SJSA1 (cell line): ENCODE measurements at places on chromosomes 11 and 22. TPM values are rescaled to one million over a fixed set of nuclear protein-coding genes. Genes with fewer than 3 reads are reported as not detected.

Gene OR8D4
- total RNA-seq: not detected in 2 replicates

Gene TSGA10IP
- not detected in 2 replicates for total RNA-seq

Gene OR5AK2
- total RNA-seq: not detected in 2 replicates

Gene GLB1L3
- not detected in 2 replicates for total RNA-seq

Gene FZD4
- total RNA-seq: 0.91 and 1.6 TPM in 2 replicates

Gene SLC22A12
- total RNA-seq: not detected in 2 replicates

Gene C22orf15
- total RNA-seq: not detected in 2 replicates

Gene PARVG
- total RNA-seq: not detected in 2 replicates

Gene ZFTA
- total RNA-seq: 28.7 and 29.5 TPM in 2 replicates

DNA sequence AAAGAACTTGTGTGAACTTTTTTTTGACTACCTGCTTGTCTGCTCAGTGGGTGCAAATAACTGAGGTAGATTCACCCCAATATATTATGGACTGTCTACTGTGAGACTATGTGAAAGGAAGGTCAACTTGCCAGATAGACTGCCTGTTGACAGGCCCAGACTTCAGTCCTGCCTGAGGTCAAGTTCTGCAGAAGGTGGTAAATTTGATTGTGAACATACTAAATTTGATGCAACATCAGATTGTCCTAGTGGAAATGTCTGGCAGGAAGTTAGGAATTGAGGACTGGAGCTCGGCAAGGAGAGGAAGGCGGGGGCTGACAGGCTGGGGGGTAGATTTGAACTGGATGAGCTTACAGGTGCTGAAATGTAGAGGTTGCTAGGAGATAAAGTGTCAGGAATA is 140.7 kb downstream of the TTC28 start:
- no peak overlapping the region for H3K4me3 ChIP-seq
- H3K27me3 ChIP-seq: no peaks in the 10 kb centered on the region
- no peaks in the 10 kb centered on the region for H3K4me1 ChIP-seq
- DNase-seq: no peak
- H3K27ac ChIP-seq: no peak overlapping the region

DNA sequence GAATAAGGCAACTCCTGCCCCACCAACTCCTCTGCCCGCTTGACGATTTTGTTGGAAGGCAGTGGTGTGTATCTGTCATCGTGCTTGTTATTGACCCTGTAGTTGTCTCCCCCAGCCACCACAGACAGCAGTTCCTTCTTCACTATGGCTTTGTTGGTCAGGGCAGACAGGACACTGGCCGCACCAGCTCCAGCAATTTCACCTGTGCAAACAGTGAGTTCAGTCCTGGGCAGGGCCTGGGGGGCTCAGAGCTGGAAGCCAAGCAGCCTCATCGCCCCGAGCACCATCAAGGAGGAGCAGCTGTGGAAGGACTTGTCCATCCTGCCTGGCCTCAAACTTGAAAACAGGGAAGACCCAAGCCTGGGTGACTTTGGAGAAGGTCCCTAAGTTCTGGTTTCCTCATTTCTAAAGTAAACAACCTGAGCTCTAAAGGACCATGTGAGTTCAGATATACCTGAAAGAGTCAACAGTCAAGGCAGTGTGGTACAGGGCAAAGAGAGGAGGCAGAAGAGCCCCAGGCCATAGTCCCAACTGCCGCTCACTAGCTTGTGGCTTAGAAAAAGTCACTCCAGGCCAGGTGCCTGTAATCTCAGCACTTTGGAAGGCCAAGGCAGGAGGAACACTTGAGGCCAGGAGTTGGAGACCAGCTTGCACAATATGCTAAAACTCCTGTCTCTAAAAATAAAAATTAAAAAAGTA is 4.6 kb downstream of the PLAAT2 start:
- H3K4me1 ChIP-seq: peaks cover 5% of the 10 kb centered on the region
- H3K27me3 ChIP-seq: no peaks in the 10 kb centered on the region
- no peaks in the 10 kb centered on the region for H3K36me3 ChIP-seq
- no peak overlapping the region for H3K27ac ChIP-seq
- H3K4me3 ChIP-seq: no peak overlapping the region

- peaks cover 53% of the 10 kb centered on the region for H3K36me3 ChIP-seq
- DNase-seq: no peak
- H3K4me3 ChIP-seq: no peak overlapping the region
These were observed 27.2 kb downstream of the PHLDB1 start for GRCh38 chr11:118634431-118635236.

DNA sequence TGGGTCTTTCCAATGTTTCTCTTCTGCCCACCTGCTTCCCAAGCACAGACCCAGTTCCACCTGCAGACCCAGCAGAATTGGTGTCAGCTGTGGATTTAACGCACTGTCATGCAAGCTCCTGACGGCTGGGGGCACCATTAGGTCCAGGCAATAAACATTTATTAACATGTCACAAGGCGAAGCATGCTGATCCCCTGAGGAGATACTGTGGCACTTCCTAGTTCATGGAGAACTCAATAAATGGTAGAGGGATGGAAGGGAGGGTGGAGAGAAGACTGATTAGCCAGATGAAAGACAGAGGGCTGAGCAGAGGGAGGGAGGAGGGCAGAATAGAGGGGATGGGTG is 68.3 kb upstream of the TSPAN18 start:
- H3K27me3 ChIP-seq: no peaks in the 10 kb centered on the region; the same call in 1 of the 2 replicates
- no peak overlapping the region for H3K27ac ChIP-seq
- no peaks in the 10 kb centered on the region for H3K36me3 ChIP-seq
- no peaks in the 10 kb centered on the region for H3K4me1 ChIP-seq
- DNase-seq: no peak

DNA sequence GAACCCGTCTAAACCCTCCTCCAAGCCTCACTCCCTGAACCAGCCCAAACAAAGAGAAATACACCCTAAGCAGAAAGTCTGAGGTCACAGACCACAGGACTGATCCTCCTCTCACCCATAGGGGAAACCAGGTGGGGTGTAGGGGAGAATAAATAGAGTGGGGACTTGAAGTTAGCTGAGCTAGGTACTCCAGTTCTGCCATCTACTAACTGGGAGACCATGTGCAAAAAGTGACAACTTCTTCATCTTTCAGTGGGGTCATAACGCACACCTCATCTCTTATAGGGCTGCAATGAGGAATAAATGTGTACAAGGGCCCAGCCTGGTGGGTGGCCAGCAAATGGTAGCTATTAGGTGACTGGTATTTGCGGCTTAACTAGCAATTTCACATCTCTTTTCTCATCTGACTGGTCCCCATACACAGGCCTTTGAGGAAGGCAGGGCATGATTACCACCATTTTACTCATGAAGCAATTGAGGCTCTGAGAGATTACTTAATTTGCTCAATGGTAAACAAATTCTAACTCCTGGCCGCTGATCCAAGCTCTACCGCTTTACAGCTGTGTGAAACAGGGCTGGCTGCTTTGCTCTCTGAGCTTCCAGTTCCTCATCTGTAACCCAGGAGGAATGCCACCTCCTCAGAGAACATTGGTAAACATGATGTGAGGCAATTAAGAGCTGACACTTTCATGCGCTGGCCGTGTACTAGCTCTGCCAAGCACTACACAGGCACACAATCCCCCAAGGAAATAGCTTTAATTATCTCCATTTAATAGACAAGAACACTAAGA is 16.6 kb downstream of the TBC1D10A start:
- H3K27ac ChIP-seq: no peak overlapping the region
- no peaks in the 10 kb centered on the region for H3K27me3 ChIP-seq
- H3K4me3 ChIP-seq: no peak overlapping the region
- H3K36me3 ChIP-seq: 0 out of 2 replicates have a peak, but pooled peaks cover 7% of the 10 kb centered on the region
- no peak for DNase-seq

GRCh38 chr11:74820763-74821162 is 72.1 kb downstream of the RNF169 start:
- H3K4me3 ChIP-seq: no peak overlapping the region
- peak overlapping the region; percentile 75 for H3K27ac ChIP-seq
- peaks cover 45% of the 10 kb centered on the region for H3K4me1 ChIP-seq
- peaks cover 6% of the 10 kb centered on the region; the same call in 1 of the 2 replicates for H3K36me3 ChIP-seq

- no peak overlapping the region for H3K27ac ChIP-seq
- H3K27me3 ChIP-seq: peaks cover 23% of the 10 kb centered on the region
- H3K4me3 ChIP-seq: no peak overlapping the region
These were observed 13.4 kb upstream of the ACR start for GRCh38 chr22:50724616-50725015.

DNA sequence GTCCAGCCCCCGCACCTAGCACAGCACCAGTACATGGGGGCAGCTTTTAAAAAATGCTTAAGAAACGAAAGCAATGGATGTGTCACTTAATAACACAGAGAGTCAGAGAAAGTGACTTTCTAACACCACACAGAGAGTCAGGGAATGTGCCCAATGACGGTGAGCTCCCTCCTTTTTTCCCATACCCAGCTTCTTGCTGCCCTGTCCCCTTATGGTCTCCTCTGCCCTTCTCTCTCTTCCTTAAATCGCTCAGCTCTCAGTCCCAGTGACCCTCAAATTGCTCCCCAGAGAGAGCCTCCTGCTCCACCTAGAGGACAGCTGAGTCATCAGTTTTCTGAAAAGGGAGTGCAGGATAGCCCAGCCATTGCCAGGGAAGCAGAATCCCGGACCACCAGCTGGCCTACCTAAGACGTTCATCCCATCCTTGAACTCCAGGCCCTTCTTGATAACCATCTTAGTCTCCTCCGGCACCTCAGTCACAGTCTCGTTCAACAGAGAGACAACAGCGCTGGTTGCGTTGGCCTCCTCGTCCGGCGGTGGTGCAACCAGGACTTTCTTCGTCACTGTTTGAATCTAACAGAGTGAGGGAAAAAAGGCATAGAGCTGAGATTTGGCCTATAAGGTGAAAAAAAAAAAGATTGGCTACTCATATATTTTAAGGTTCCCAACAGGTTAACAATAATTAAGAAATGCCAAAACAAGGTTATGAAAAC is 113.5 kb downstream of the SLC1A2 start:
- peak; percentile 49 for DNase-seq
- H3K4me1 ChIP-seq: peaks cover 28% of the 10 kb centered on the region
- H3K27ac ChIP-seq: no peak overlapping the region
- H3K27me3 ChIP-seq: no peaks in the 10 kb centered on the region

DNA sequence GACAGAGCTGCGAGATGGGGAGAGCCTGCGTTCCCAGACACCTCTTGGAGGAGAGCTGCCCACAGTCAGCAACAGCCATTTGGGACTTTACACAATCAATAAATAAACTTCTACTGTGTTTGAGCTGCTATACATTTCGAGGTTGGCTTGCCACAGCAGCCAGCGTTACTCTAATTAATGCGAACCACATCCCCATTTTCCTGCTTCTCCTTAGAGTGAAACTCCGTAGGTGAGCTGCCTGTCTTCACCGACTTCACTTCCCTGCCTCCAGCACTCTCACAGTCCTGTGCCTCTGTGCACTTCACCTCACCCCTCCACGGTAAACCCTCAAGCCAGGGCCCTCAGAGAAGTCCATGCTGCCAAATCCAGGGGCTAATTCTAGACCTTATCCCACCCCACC is 5.9 kb upstream of the SLC22A12 start:
- no peaks in the 10 kb centered on the region for H3K36me3 ChIP-seq
- H3K4me1 ChIP-seq: no peaks in the 10 kb centered on the region
- no peak overlapping the region for H3K27ac ChIP-seq

GRCh38 chr22:39463931-39464390 is 7.1 kb downstream of the MGAT3 start:
- H3K27me3 ChIP-seq: no peaks in the 10 kb centered on the region
- no peak overlapping the region for H3K4me3 ChIP-seq
- no peak overlapping the region for H3K27ac ChIP-seq
- peaks cover 10% of the 10 kb centered on the region for H3K4me1 ChIP-seq
- H3K36me3 ChIP-seq: no peaks in the 10 kb centered on the region
- DNase-seq: no peak

- H3K27me3 ChIP-seq: no peaks in the 10 kb centered on the region
- peak overlapping the region; percentile 65 for H3K27ac ChIP-seq
- peak; percentile 26 for DNase-seq
- peaks cover 9% of the 10 kb centered on the region for H3K4me1 ChIP-seq
- no peak overlapping the region for H3K4me3 ChIP-seq
These were observed 324.3 kb downstream of the DYNC2H1 start for GRCh38 chr11:103433386-103434072.

- H3K27ac ChIP-seq: no peak overlapping the region
- no peaks in the 10 kb centered on the region for H3K36me3 ChIP-seq
- no peak overlapping the region for H3K4me3 ChIP-seq
- H3K4me1 ChIP-seq: no peaks in the 10 kb centered on the region
- no peak for DNase-seq
These were observed 173.4 kb upstream of the SESN3 start for GRCh38 chr11:95404370-95404769.

DNA sequence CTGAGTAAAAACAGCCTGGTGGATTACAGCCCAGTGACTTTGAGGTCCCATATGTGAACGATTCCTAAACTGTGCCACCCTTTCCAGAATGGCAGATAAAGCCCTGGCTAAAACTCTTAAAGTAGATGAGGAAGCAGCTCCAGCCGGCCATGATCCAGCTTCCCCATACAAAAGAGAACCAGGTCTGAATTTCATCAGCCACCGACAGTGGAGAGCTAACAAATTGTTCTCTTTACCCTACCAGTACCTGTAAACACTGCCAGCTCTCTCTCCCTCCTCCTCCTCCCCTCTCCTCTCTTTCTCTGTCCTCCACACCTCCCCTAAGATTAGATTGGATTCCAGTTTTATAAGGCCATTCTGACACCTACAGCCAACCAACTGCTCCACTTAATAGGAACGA is 176.9 kb downstream of the DSCAML1 start:
- no peaks in the 10 kb centered on the region for H3K36me3 ChIP-seq
- no peaks in the 10 kb centered on the region for H3K4me1 ChIP-seq
- H3K4me3 ChIP-seq: no peak overlapping the region
- no peak overlapping the region for H3K27ac ChIP-seq
- DNase-seq: no peak

GRCh38 chr11:93017821-93018690 is 48.6 kb downstream of the MTNR1B start:
- H3K4me1 ChIP-seq: peaks cover 10% of the 10 kb centered on the region; the same call in 1 of the 2 replicates
- H3K27ac ChIP-seq: no peak overlapping the region
- no peak for DNase-seq
- no peak overlapping the region for H3K4me3 ChIP-seq
- no peaks in the 10 kb centered on the region for H3K27me3 ChIP-seq
- H3K36me3 ChIP-seq: no peaks in the 10 kb centered on the region

DNA sequence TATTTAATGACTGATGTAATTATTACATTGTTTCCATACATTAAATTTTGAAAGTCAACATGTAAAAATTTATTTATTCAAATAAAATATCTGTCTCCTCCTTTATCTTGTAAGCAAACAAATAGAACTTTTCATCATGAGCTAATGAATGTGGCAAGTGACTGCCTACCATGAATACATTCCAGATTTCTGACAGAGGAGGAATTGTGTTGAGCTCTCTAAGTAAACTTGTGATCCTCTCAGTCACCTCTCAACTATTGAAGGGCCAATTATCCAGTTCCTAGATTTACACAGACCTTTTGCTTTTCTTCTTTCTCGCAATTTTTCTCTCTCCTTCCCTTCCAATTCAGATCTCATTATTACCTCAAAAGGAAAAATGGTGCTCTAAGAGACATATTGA is 21.5 kb downstream of the PRRG4 start:
- no peak overlapping the region for H3K4me3 ChIP-seq
- no peak for DNase-seq
- peaks cover 6% of the 10 kb centered on the region; the same call in 1 of the 2 replicates for H3K27me3 ChIP-seq
- no peaks in the 10 kb centered on the region for H3K36me3 ChIP-seq
- no peaks in the 10 kb centered on the region for H3K4me1 ChIP-seq

DNA sequence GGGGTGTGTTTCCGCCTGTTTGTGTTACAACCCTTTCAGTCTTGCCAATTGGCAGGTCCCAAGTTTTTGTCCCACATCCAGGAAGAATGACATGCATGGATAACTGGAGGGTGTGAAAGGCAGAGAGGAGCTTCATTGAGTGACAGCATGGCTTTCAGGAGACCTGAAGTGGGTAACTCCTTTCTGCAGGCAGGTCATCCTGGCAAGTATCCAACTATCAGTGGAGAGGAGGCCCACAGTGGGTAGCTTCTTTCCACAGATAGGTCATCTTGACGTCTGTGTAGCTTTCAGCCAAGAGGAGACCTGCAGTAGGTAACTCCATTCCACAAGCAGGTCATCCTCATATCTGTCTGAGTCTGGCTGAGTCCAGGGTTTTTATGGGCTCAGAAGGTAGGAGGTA is 1268.8 kb upstream of the CNTN5 start:
- no peak overlapping the region for H3K27ac ChIP-seq
- H3K36me3 ChIP-seq: no peaks in the 10 kb centered on the region
- no peak overlapping the region for H3K4me3 ChIP-seq
- no peaks in the 10 kb centered on the region for H3K27me3 ChIP-seq
- DNase-seq: no peak
